ENCODE measurements at places on chromosomes 2 and 18. TPM values are rescaled to one million over a fixed set of nuclear protein-coding genes. Genes with fewer than 3 reads are reported as not detected.

Gene OSR1
- 4.4 TPM for total RNA-seq

Gene LRRC30
- total RNA-seq: not detected

Gene ZSWIM2
- not detected for total RNA-seq

Gene HS1BP3
- total RNA-seq: 46.1 TPM

Gene TFCP2L1
- total RNA-seq: 4.9 TPM

Gene RAD51AP2
- total RNA-seq: not detected

Gene NTSR2
- total RNA-seq: 0.15 TPM

Gene ASB1
- total RNA-seq: 57.3 TPM

Gene ACTG2
- total RNA-seq: 0.23 TPM

Gene MAP3K20
- total RNA-seq: 121 TPM

Gene ABCA12
- 0.03 TPM for total RNA-seq

Gene KIAA2012
- total RNA-seq: not detected

Gene MTA3
- 65.6 TPM for total RNA-seq

Gene PFN4
- total RNA-seq: 1.3 TPM

Gene GALR1
- not detected for total RNA-seq

Gene OSBPL1A
- total RNA-seq: 50.5 TPM

Gene SLC30A3
- 0.59 TPM for total RNA-seq

Gene SLC14A1
- 1.2 TPM for total RNA-seq

Gene NEU2
- not detected for total RNA-seq

Gene GPR45
- total RNA-seq: not detected

Gene TIA1
- total RNA-seq: 113 TPM

Gene ALPI
- not detected for total RNA-seq

Gene DYSF
- total RNA-seq: 0.31 TPM

Gene KLHL30
- total RNA-seq: 0.26 TPM

Gene CDH20
- not detected for total RNA-seq

Measured in Panc1 (cell line).